ENCODE measurements at places on chromosomes 5 and 9.
A peak's percentile ranks its signal among the peaks of the same experiment; 100 is the strongest.

- no peak for DNase-seq
These were observed 75.2 kb downstream of the F2RL2 start for GRCh38 chr5:76547891-76548524.

GRCh38 chr5:38825494-38825893 lies 20.3 kb upstream of the OSMR start:
- no peak for DNase-seq

DNA sequence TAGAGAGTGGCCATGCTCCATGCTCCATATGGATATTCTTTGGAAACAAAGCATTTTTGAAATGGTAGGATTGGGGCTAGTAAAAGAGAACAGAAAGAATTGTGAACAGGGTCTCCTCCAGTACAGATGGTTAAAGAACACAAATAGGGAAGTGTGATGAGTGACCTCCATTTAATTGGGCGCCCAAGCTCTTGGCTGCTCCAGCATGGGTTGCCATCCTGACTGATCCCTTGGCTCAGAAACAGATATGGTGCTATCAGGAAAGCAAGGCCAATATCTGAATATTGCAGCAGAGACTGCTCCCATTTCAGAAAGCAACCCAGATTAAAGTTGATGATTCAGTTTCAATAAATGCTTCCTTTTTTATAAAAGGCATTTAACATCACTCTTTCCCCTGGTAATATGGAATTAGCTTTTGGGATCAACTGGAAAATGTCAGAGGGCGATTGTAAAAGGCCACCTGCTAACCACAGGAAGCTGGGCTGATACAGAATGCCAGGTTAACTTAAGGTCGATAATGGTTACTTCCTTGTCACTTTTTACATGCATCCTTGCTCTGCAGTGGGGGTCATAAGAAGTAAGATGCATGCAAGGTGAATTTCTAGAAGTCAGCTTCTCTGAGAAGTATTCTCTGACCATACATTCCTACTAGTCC lies 52.9 kb downstream of the TMC1 start:
- DNase-seq = no peak

GRCh38 chr5:121969660-121970295 lies 8.0 kb downstream of the SRFBP1 start:
- DNase-seq = no peak

DNA sequence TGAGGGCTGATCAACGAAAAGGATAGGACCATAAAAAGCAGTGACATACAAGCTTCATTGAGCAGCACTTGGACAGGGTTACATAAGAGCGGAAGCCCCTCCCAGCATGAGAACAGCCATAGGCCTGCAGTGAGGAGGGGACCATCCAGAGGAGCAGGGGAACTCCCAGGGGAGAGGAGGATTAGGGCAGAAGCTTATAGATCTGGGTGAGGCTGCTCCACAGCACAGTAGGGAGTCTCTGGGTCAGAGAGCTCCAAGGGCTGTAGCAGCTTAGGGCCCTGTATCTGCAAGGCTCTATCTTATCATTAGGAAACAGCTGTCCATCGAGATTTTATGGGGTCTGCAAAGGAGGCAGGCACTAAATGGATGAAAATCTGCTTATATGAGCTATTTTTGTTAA lies 186.6 kb downstream of the DOCK8 start:
- no peak for DNase-seq

- no peak for DNase-seq
These were observed 16.3 kb upstream of the FYB1 start for GRCh38 chr5:39235648-39236047.

- no peak for DNase-seq
These were observed 169.2 kb downstream of the AUH start for GRCh38 chr9:91192381-91193086.

DNA sequence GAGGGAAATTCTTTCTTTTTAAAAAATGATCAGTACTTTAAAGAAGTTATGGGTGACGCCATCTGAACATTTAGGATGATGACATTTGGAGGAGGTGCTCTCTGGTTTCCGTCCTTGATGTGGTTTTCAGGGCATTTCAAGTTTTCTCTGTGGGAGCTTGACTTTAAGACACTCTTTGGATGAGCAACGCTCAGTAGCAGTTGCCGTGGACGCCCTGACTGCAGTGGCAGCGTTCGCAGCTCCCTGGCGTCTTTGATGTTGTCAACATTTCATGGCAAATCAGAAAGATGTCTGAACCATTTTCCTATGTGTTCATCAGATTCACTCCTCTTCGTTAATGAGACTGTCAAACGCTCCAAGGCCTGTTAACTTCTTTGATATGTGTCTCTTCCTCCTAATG lies 86.1 kb downstream of the ZNF354C start:
- no peak for DNase-seq

GRCh38 chr5:179273073-179273435 lies 72.2 kb downstream of the ADAMTS2 start:
- no peak for DNase-seq

- DNase-seq = no peak
These were observed 717.1 kb upstream of the ZNF608 start for GRCh38 chr5:125463466-125464092.

DNA sequence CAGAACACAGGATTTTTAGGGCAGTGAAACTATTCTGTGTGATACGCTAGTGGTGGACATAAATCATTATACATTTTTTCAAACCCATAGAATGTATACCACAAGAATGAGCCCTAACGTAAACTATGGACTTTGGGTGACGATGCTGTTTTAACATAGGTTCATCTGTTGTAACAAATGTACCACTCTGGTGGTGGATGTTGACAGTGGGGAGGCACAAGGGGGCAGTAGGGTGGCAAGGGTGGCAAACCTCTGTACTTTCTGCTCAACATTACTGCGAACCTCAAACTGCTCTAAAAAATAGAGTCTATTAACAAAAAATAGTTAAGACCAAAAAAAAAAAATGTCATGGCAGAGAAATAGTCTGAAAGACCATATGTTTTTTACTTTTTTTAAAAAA lies 9.1 kb upstream of the MVB12B start:
- DNase-seq = no peak

DNA sequence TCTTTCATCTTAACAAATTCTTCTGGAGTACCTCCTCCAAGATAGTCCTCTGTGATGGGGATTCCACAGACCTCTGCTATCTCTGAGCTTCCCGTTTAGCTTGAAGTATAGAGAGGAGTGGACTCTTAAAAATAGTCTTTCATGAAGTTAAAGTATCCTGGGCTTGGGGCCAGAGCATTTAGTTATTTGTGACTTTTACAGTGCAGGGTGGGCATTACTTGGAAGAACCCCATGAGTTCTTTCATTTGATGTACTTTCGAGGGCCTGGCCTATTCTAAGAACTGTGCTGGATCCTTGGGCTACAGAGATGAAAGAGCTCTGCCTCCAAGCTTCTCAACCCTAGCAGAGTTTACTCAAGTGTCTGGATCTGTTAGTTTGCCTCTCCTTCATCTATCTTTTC lies 131.5 kb downstream of the ZSWIM6 start:
- no peak for DNase-seq

DNA sequence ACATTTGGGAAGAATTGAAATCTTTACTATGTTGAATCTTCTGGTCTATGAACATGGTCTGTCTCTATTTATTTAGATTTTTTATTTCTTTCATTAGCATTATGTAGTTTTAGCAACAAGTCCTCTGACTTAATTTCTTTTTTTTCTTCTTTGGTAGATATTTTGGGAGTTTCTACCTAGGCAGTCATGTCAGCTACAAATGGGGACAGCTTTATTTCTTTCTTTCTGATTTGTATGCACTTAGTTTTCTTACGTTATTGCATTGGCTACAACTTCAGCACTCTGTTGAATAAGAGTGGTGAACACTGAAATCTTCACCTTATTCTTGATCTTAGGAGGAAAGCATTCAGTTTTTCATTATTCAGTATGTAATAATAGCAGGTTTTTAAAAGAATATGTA lies 33.5 kb downstream of the SMC5 start:
- DNase-seq = no peak

DNA sequence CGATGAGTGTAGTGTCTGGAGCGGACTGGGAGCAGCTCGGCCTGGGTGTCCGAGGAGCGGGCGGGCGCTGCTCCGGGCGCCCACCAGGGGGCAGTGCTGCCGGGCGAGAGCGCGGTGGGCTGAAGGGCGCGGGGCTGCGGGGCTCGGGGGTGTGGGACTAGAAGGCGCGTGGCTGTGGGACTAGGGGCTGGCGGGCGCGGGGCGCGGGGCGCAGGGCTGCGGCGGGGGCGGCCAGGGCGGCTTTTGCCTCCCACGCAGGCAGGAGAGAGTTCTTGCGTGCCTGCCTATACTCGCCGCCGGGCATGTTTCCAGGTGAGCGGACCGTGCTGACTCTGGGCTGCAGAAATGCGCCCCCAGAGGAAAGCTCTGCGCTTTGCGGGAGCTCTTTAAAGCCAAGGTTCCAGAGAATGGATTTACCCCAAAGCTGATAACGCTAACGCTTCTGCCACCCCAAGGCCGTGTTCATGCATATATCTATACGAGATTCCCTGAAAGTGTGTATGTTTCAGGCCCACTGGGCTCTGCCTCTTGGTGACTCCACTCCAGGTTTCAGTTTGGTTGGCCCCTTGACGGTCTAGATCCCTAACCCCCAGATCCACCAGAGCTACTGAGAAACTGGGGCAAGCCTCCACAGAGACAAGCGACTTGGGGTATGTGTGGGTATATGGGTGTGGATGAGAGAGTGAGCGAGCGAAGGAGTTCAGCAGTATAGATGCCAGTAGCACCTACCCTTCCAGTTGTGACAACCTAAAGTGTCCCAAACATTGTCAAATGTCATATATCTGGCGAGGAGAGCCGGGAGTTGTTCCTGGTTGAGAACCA lies 56.2 kb downstream of the ACER2 start:
- DNase-seq = peak; percentile 88

- no peak for DNase-seq
These were observed 51.1 kb downstream of the GCNT1 start for GRCh38 chr9:76510041-76510440.

DNA sequence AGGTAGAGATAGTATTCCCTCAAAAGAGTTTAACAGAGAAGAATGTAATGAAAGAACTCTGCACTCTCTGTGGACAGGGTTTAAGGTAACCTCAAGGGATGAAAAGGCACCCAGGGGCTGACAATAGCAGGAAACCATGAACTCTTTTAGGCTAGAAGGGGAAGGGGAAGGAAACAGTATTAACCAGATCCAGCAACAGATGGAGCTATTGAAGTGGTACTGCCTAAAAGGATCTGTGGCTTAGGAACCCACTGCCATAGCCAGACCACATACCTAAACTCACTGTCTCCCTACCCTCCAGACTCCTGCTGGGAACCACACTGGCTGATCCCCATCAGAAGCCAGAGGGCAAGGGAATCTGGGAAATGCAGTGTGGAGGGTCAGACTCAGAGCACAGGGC lies 35.5 kb downstream of the PLGRKT start:
- DNase-seq = no peak

GRCh38 chr5:76143884-76144283 lies 60.7 kb downstream of the SV2C start:
- no peak for DNase-seq

DNA sequence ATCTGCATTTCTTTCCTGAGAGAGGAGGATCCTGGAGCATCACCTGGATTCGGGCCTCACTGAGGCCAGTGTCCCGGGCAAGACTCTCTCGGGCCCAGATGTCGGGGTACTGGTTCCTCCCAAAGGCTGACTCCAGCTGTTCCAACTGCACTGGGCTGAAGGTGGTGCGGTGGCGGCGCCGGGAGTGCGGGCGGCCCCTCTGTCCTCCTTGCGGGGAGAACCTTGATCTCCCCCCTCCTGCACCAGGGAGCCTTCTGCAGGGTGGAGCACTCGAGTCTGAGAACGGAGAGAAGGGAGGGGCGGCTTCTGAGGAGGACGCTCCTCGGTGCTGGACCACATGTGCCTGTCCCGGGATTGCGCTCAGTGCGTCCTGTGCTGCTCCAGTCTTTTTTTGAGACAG lies 2.0 kb downstream of the PROP1 start:
- no peak for DNase-seq

GRCh38 chr5:118220556-118221195 lies 767.7 kb downstream of the DTWD2 start:
- no peak for DNase-seq

- DNase-seq = no peak
These were observed 36.5 kb upstream of the SH3PXD2B start for GRCh38 chr5:172490514-172491461.

DNA sequence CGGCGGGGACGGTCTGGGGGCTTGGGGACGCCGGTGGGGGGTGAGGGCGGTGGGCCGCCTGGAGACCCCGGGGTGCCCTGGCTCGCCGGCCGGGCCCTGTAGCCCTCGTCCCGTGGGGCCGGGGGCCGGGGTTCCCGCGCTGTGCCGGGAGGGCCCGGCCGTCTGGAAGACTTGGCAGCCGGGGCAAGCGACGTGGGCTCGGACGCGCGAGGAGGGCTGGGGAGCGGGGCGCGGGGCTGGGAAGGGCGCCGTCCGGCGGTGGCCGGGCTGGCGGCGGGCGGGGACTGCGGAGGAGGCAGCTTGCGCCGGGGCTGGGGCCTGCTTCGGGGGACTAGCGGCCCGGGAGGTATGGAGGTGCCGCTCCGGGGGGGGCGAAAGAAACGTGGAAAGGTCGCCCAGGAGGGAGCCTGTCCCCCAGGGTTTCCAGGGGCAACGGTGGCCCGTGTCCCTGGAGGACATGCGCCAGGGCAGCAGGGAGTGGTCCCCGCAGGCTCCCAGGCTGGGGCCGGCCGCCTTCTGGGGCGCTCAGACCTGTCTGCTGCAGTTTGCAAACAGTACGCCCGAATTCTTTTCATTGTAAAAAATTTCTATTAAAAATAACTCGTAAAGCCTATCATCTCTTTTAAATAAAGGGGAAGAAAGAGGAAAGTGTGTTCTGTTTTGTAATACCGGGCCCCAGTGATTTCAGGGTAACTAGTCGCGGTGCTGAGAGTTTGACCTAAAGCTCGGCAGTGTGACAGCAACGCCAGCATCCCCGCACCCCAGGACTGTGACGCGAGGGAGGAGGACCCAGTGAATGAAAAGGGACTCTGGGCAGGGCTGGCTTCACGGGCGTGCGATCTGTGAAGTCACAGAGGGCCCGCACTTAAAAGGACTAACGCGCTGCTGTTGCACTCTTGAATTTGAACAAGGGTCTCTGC lies 752 bp upstream of the ANKH start:
- DNase-seq = peak; percentile 24

GRCh38 chr5:2764581-2764980 lies 13.1 kb upstream of the IRX2 start:
- no peak for DNase-seq

DNA sequence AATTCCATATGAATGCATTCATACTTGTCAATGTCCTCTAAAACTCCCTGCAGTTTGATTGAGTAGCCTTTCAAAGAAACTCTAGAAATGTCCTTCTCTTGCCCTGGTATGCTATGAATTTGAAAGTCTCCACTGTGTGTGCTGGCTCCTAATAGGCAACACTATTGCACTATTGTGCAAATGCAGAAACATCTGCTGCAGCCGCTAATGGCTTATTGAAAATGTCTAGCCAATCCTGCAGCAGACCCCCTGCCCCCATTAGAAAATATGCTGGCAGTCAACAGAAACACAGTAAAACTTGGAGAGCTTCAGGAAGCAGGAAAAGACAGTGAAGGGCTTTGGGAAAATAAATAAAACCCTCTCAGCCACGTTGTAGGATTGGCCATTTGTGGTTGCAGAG lies 87.3 kb upstream of the GRAMD2B start:
- no peak for DNase-seq
